ENCODE measurements at places on chromosomes 1 and 21.
A peak's percentile ranks its signal among the peaks of the same experiment; 100 is the strongest.

GRCh38 chr1:47207803-47208373, 18.1 kb upstream of the PDZK1IP1 start:
- H3K27me3 ChIP-seq, result no peaks in the 10 kb centered on the region
- peaks cover 16% of the 10 kb centered on the region for H3K4me1 ChIP-seq
- H3K36me3 ChIP-seq, result no peaks in the 10 kb centered on the region
- DNase-seq, result no peak
- no peak overlapping the region for H3K4me3 ChIP-seq

DNA sequence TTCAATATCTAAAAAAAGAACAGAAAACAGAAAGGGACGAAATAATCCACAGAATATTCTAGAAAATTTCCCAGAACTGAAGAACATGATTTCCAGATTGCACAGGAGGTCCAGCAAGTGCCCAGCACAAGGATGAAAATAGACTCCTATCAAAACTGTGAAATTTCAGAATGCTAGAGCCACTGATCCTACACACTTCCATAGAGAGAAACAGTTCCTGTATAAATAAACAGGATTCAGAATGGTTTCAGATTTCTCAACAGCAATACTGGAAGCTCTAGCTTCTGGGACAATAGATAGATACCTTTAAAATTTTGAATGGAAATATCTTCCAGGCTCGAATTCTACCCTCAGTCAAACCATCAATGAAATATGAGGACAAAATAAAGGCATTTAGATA, 4.6 kb downstream of the TARBP1 start:
- no peak for DNase-seq
- H3K27me3 ChIP-seq, result no peaks in the 10 kb centered on the region
- no peaks in the 10 kb centered on the region for H3K36me3 ChIP-seq
- H3K4me1 ChIP-seq, result peaks cover 25% of the 10 kb centered on the region

DNA sequence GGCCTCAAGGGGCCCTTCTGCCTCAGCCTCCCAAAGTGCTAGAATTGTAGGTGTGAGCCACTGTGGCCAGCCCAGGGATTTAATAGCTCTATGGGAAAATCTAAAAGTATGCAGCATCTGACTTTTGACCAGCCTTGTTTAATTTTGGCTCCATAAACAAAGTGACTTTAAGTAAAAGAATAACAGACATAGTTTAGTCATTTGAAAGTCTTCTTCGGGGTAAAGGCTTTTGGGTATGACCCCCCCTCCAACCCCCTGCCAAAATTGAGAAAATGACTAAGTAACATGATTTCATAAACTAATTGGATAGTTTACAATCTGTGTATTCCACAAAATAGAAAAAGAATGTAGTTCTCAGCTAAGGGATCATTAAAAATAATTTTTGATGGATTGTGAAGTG, 17.0 kb downstream of the GPBP1L1 start:
- no peak overlapping the region for H3K4me3 ChIP-seq
- H3K27me3 ChIP-seq, result no peaks in the 10 kb centered on the region
- H3K27ac ChIP-seq, result no peak overlapping the region
- no peaks in the 10 kb centered on the region for H3K36me3 ChIP-seq

GRCh38 chr1:185939142-185939541, 205.0 kb downstream of the HMCN1 start:
- peaks cover 17% of the 10 kb centered on the region for H3K4me1 ChIP-seq
- H3K36me3 ChIP-seq, result no peaks in the 10 kb centered on the region
- H3K27me3 ChIP-seq, result no peaks in the 10 kb centered on the region
- H3K27ac ChIP-seq, result no peak overlapping the region
- DNase-seq, result no peak
- H3K4me3 ChIP-seq, result no peak overlapping the region

DNA sequence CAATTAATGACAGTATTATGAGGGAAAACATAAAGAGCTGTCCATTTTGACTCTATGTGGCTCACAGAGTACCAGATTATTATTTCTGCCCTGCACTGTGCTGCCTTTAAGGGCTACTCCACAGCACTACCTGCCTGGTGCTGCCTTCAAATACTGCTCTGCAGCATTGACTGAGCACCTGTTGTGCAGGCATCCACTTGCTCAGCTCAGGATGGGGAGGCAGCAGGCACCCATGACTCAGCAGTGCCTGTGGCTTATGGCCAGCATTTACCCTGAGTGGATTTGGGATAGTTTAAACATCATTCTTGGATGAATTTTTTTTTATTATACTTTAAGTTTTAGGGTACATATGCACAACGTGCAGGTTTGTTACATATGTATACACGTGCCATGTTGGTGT, 953 bp upstream of the KPRP start:
- no peaks in the 10 kb centered on the region for H3K36me3 ChIP-seq
- no peaks in the 10 kb centered on the region for H3K4me1 ChIP-seq
- DNase-seq, result no peak
- H3K27ac ChIP-seq, result no peak overlapping the region
- no peaks in the 10 kb centered on the region for H3K27me3 ChIP-seq
- H3K4me3 ChIP-seq, result no peak overlapping the region

DNA sequence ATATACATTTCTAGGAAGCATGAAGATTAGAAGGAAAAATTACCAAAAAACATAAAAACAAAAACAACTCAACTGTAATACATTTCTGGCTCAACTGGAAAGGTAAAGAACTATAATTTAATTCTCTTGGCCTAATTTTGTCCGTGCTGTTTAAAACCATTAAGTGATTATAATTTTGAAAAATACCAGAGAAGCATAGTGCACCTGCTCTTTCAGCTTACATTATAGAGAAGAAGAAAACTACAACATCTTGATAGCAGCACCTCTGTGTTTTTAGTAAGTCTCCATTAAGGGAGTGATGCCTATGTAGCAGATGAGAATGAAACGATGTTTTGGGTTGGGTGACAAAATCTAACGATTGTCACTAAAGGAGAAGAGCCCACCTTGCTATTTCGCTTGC, 19.3 kb upstream of the MAN1A2 start:
- DNase-seq, result peak; percentile 12
- no peak overlapping the region for H3K27ac ChIP-seq
- no peaks in the 10 kb centered on the region for H3K36me3 ChIP-seq
- no peaks in the 10 kb centered on the region for H3K4me1 ChIP-seq

DNA sequence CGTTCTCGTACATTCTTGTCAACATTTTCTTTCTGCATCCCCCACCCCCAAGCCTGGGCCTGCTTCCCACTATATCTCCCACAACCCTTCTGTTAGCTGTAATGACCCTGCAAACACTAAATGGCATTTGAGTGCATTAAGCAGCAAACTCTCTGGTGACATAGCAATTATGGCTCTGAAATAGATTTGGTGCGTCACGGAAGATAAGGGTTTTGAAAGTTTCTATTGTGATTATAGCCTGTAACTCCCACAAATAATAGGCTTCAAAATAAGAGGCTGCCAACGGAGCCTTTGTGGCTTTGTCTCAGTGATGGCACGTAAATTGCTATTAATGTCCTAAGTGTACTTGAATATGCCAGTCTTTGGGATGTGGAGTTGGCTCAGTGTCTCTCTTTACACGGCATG, 277.6 kb downstream of the PBX1 start:
- no peaks in the 10 kb centered on the region for H3K36me3 ChIP-seq
- no peak overlapping the region for H3K4me3 ChIP-seq
- no peaks in the 10 kb centered on the region for H3K27me3 ChIP-seq
- peaks cover 47% of the 10 kb centered on the region for H3K4me1 ChIP-seq

DNA sequence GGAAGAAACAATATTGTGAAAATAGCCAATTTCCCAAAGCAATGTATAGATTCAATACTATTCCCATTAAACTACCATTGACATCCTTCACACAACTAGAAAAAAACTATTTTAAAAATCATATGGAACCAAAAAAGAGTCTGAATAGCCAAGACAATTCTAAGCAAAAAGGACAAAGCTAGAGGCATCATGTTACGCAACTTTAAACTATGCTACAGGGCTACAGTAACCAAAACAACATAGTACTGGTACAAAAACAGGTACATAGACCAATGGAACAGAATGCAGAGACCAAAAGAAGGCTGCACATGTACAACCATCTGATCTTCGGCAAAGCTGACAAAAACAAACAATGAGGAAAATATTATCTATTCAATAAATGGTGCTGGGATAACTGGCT, 233.3 kb upstream of the TMPRSS15 start:
- no peaks in the 10 kb centered on the region for H3K27me3 ChIP-seq
- H3K36me3 ChIP-seq, result no peaks in the 10 kb centered on the region
- H3K27ac ChIP-seq, result no peak overlapping the region

DNA sequence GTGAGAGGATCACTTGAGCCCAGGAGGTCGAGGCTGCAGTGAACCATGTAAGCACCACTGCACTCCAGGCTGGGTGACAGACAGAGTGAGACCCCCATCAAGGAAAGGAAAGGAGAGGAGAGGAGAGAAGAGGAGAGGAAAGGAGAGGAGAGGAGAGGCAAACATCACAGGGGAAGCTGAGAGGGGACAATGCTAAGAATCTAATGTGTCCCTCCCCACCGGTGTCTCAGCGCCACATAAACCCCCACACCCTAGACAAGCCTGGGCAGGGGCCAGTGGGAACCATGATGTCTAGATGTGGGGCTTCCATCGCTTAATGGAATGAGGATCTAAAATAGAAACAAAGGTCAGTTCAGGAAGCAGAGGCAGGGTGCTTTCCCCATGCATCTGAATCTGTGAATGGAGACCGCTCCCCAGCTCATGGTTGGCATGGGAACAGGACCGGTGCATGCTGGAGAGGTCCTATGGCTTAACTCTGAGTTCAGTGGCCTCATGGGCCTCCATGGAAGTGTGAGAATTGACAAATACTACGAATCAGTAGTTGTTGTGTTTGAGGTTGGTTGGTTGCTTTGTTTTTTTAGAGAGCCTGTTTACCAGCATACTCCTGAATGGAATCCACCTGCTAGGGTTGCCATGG, 16.3 kb upstream of the LAPTM5 start:
- no peak for DNase-seq
- no peak overlapping the region for H3K4me3 ChIP-seq
- H3K27me3 ChIP-seq, result no peaks in the 10 kb centered on the region
- no peaks in the 10 kb centered on the region for H3K36me3 ChIP-seq

DNA sequence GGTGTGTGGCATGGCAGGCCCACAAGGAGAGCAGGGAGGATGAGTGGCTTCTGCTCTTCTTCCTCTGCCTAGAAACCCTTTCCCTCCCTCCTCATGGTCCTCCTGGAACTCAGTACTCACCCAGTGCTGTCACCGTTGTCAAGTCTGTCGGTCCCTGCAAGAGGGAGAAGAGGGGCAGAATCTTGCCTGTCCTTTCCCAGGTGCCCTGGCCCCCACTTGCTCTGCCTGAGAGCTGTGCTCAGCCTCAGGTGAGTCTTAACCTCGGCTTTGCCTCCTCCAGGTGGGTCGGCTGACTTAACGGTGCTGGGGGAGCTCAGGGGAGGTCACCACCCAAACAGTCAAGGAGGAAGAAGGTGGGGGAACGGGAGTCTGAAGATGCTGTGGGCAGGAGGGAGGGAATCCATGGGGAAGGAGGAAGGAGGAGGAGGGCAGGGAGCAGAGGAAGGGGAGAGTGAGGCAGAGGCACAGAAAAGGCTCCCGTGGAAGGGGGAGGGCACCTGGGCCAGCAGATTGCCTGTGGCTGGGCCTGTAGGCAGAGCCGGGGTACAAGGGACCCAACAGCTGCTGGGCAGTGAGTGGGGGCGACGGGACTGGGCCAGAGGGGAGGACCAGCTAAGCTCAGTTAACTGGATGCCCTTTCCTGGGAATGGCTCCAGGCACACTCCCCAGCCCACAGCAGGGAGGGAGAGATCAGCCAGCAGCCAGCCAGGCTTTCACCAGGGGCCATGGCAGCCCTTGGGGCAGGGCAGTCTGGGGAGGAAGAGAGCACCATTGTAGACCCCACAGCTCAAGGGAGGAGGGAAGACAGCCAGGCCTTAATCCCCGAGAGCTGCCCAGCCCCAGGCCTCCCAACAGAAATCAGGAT, 26.3 kb downstream of the CTNNBIP1 start:
- DNase-seq, result no peak
- H3K36me3 ChIP-seq, result peaks cover 17% of the 10 kb centered on the region
- H3K4me1 ChIP-seq, result no peaks in the 10 kb centered on the region

GRCh38 chr1:3192361-3192760, 123.4 kb downstream of the PRDM16 start:
- H3K4me3 ChIP-seq, result no peak overlapping the region
- peaks cover 2% of the 10 kb centered on the region for H3K27me3 ChIP-seq

DNA sequence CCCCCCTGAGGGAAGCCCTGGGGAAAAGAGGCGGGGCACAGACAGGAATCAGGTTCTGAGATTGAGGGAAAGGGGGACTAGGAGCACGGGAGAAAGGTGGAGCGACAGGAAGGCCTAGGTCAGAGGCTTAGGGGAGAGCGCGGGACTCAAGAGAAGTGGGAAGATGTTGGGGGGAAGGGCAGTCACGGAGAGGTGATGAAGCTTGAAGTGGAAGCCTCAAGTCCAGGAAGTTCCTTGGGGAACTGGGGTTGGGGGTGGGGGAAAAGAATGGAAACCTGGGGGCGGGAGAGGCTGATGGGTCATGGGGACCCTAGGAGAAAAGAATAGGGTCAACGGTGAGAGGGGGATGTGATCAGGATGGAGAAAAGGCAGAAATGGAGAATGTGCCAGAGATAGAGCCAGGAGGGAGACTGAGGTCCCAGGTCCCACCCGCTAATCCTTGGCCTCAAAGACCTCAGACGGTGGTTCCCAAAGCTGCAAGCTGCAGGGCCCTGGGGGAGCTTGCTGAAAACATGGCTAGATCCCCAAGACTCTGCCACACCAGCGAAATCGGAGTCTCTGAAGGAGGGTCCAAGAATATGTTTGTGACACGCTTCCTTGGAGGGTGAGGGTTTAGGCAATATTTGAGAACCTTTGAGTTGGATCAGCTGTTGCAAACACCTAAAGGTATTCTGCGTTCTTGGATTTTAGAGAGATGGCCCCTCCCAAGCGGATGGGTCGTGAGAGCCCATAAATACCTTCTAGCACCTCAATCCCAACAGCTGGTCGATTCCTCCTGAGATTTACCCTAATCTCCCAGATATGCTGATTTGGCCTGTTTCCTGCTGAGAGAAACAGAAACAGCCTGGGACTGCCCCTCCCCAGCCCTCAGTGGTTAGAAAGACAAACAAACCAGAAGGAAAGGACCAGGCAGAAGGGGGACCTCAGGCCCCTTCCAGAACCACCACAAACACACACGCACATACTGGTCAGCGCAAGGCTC, 3.6 kb downstream of the C1orf232 start:
- DNase-seq, result no peak
- H3K27ac ChIP-seq, result peak overlapping the region; percentile 75

DNA sequence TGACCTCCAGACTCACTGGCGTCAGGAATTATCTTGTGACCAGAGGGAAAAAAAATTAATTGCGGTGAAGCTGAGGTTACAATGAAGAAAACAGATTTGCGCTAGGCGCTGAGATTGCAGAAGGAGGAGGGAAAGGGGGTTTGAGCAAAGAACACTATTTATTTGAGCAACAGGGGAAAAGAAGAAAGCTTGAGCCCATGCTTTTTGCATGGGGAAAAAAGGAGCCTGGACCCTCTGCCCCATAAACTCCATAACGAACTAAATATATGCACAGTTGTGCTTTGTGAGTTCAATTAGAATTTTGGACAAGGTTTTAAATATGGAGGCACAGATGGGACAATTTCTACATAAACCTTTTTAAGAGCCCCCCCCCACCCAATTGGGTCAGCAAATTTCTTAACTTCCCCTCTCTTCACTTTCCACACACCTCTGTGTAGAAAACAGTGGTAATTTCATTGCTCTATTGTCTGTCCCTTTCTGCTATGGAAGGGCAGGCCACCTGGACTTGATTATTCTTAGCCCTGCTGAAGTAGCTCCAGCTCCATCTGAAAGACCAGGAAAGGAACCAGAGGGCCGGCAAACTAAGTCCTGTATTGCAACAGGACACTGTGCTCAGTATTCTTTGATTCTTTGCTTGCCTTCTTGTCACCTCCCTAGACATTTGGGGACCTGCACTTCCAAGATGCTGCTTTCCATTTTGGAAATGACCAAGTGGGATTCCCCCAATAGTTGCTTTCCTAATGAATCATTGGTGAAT, 862 bp upstream of the ID3 start:
- DNase-seq, result no peak
- H3K36me3 ChIP-seq, result peaks cover 4% of the 10 kb centered on the region
- peaks cover 80% of the 10 kb centered on the region for H3K4me1 ChIP-seq
- peak overlapping the region; percentile 95 for H3K27ac ChIP-seq
- H3K4me3 ChIP-seq, result peak overlapping the region; percentile 81
- H3K27me3 ChIP-seq, result no peaks in the 10 kb centered on the region

Measured in esophagus muscularis mucosa (tissue), 4 donors.